ENCODE measurements at places on chromosomes 5 and 9.

- no peak for DNase-seq
Measured at GRCh38 chr5:180097163-180097894, 25.8 kb upstream of the RNF130 start.

DNA sequence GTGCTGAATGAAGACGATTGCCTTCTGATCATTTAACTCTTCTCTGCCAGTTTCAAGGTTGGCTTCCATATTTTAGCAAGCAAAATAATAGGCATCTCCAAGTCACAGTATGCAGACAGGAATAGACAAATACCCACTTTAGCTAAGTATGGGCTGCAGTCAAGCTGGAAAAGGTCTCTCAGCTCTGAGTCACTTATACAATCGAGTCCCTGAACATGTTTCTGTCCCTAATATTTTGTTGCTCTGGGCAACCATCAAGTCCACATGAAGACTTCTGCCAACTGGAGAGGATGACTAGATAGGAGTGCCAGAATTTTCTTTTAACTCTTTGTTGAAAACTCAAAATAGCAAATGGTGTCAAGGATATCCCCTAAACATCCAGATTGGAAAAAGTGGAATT lies 575.3 kb downstream of the RAB3C start:
- no peak for DNase-seq

DNA sequence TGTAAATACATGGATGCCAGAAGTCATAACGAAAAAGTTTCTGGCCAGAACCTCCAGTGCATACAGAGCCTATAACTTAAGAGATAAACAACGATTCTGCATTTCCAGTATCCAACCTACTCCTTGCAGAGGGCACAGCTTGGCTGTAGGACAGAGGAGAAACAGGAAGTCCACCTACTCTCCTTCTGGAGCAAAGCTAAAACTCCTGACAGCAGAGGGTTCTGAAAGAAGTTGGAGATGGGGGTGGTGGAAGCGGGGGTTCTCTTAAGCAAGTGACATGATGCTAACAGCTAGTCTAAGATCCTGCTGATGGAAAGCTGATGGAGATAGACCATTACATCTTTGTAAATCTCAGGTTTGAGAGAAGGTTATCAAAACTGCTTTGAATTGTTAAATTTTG lies 35.5 kb upstream of the CTNNAL1 start:
- no peak for DNase-seq

DNA sequence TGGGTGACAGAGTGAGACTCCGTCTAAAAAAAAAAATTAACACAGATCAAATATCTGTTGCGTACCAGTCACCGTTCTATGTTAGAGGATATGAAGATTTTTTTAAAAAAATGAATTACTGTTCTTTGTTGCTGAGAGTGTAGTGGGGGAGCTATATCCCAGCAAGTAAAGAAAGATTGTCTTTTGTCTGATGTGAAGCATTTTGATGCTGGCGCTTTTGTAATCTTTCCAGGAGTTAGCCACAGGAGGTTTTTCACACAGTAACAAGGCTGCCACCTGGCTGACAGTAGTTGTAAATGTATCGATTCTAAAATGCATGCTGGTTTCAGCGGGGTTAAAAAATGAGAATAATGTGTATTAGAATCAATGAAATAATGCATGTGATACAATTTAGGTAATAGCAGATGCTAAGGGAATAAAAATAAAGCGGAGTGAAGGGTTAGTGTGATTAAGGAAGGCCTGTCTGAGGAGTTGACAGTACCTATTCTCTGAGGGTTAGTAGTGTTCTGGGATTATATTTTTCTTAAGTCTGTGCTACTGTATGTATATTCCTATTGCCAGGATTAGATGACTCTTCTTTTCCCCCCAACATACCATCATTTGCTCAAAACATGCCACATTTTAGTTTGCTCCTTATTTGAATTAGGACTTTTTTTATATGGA lies 3.4 kb downstream of the LMNB1 start:
- peak; percentile 89 for DNase-seq

All from NCI-H69 (cell line).